Mammary epithelial cell (primary cell): ENCODE measurements at places on chromosomes 12 and 14. TPM values are rescaled to one million over a fixed set of nuclear protein-coding genes. Genes with fewer than 3 reads are reported as not detected.

Gene RPL10L
- not detected in 2 replicates for total RNA-seq

DNA sequence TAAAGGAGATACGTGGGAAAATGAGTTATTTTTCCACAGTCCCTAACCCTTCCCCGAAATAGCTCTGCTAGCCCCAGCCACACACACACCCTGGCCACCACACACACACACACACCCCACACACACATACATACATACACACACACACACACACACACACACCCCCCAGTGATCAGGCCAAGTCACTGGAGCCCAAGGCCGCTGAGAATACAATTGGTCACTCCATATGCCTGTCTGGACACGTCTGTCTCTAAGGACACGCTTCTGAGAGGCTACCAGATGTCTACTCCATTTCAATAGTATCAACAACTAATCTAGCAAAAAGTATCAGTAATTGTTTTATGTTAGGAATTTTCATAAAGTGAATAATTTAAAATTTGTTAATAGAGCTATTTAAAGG, 13.0 kb upstream of the DIABLO start:
- peak; percentile 75 for DNase-seq

DNA sequence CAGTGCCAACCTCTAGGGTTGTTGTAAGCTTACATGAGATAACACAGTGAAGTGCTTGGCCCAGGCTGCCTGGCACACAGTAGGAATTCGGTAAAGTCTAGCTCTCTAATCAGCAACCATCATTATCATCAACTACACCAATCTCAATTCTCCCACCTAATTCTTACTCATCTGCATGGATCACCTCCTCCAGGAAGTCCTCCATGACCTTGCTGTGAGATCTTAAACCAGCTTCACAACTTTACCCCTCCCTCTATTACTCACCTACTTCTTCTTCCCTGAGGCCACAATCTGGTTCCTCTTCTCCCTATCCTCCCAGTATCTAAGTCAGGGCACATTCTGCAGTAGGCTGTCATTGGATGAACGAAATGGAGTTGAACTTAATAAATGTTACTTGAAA, 67.3 kb downstream of the GSC start:
- peak; percentile 56 for DNase-seq

- no peak for DNase-seq
These were observed 3.1 kb downstream of the DHRS2 start for GRCh38 chr14:23639048-23639890.
